Large intestine (tissue), 12 donors: ENCODE measurements at places on chromosomes 16 and 17. TPM values are rescaled to one million over a fixed set of nuclear protein-coding genes. Genes with fewer than 3 reads are reported as not detected.
A peak's percentile ranks its signal among the peaks of the same experiment; 100 is the strongest.

CDH1 gene
- polyA plus RNA-seq, result 341 TPM

RAMP2 gene
- 45.9 TPM for polyA plus RNA-seq

INCA1 gene
- 4.6 TPM for polyA plus RNA-seq

NPIPB9 gene
- polyA plus RNA-seq, result 4.4 TPM

- no peak for DNase-seq
These were observed 53.0 kb upstream of the MNT start for GRCh38 chr17:2453866-2454265.

- no peak for DNase-seq
These were observed 9.7 kb upstream of the NKD1 start for GRCh38 chr16:50538411-50539052.

GRCh38 chr17:62933501-62934385, 32.3 kb upstream of the TANC2 start:
- DNase-seq, result peak; percentile 9

- no peak for DNase-seq
These were observed 12.4 kb downstream of the MRPL58 start for GRCh38 chr17:75024686-75025397.

- no peak for DNase-seq
These were observed 7.4 kb upstream of the MEAK7 start for GRCh38 chr16:84511831-84512230.

DNA sequence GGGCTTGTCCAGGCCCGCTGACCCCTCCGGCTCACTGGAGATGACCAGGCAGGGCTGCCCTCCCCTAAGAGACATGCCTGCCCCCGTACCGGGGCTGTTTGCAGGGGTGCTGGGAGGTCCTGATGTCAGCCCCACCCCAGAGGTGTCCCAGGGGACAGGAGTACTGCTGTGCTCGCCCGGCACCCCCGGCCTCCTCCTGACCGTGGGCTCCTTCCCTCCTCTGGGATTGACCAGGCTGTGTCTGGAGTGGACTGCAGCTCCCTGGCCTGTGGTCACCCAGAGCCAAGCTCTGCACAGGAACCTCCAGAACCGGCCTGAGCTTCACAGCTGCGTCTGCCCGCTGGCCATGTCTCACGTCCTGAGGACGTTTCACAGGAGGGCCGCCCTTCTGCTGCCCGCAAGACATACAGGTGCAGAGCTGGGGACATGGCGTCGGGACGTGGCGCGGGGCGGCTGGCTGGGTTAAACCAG, 53.2 kb downstream of the LMF1 start:
- no peak for DNase-seq

DNA sequence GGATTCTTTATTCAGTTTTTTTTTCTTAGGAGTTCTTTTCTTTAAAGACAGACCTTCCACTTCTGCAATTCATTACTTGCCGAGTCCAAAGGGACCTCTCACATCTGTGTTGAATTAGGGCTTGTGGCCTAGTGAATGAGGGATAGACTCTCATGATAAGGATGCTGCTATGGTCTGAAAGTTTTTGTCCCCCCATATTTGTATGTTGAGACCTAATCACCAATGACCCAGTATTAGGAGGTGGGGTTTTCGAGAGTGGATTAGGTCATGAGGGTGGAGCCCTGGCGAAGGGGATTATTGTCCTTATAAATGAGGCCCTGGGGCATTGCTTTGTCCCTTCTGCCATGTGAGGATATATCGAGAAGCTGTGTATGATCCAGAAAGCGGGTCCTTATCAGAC, 9.5 kb downstream of the KRT12 start:
- DNase-seq, result no peak

- DNase-seq, result no peak
These were observed 16.3 kb downstream of the CAVIN1 start for GRCh38 chr17:42406615-42407288.

GRCh38 chr16:1050516-1050915, 22.0 kb upstream of the SSTR5 start:
- no peak for DNase-seq
